ENCODE measurements at places on chromosomes 5 and 9. TPM values are rescaled to one million over a fixed set of nuclear protein-coding genes. Genes with fewer than 3 reads are reported as not detected.

GLRA1 gene
- total RNA-seq, result not detected

C9orf50 gene
- not detected for total RNA-seq

MARCOL gene
- not detected for total RNA-seq

RGS7BP gene
- not detected for total RNA-seq

SPOCK1 gene
- 0.61 TPM for total RNA-seq

PCDHB16 gene
- not detected for total RNA-seq

Measured in natural killer cell (primary cell).